ENCODE measurements at places on chromosomes 7 and 10.

DNA sequence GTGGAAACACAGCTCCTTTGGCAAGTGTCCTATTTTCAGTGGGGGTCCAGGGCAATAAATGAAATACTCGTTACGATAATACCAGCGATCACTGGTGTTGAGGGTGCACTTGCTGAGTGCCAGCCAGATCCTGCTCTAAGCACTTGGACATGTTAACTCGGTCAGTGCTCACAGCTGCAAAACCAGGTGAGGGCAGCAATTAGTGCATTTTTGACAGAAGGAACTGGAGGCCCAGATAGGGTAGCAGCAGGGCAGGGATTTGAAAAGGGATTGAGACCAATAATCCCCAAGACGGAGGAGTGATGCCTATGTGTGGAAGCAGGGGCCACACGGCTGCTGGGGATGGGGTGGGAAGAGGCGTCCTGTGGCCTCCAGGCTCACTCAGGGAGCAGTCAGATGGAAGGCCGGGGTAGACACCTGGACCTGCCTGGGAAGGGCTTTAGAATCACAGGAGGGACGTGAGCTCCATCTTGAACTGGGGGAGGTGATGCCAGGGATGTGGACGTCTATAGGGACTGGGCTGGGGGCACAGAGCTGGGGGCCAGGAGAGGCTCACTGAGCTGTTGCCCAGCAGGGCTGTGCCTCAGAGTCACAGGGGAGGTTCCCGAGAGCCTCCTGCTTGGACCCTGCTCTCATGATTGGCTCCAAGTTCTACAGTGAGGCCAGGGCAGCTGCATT is 14.3 kb downstream of the PTPRE start:
- DNase-seq, result no peak

DNA sequence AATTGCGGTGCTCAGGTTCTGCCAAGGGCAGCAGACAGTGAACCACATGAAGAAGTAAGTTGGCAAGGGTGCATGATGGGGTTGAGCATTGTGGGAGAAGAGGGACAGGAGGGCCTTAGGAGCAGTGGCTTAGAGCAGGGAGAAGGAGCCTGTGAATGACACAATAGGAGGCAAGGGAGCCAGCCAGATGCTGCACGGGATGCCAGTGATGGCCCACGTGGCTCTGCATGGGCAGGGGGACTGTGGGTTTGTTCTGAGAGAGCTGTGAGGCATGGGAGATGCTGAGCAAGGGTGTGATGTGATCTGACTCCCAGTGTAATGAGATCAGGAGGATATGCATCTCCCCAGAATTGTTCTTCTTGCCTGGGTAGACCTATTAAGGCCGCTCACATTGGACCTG is 60.9 kb downstream of the C10orf90 start:
- no peak for DNase-seq

GRCh38 chr10:124092250-124092859 is 1.0 kb downstream of the CHST15 start:
- DNase-seq, result no peak

- no peak for DNase-seq
These were observed 123.3 kb downstream of the NRCAM start for GRCh38 chr7:108332937-108333336.

DNA sequence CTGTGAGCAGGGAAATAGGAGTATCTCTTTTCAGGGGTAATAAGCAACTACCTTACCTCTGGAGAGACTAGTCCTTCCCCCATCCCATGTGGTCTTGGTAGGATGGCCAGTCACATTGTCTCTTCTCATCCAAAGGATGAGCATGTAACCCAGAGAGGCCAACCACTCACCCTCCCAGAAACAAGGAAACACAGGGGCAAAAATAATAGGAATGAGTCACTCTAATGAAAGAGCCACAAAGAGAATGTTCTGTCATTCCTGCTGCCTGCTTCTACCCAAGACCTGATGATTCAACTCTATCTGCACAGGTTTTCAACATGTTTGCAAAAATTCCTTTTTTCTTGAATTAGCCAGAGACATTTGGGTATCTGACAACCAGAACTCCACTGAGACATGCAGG is 99.3 kb upstream of the NFE2L3 start:
- peak; percentile 6 for DNase-seq

DNA sequence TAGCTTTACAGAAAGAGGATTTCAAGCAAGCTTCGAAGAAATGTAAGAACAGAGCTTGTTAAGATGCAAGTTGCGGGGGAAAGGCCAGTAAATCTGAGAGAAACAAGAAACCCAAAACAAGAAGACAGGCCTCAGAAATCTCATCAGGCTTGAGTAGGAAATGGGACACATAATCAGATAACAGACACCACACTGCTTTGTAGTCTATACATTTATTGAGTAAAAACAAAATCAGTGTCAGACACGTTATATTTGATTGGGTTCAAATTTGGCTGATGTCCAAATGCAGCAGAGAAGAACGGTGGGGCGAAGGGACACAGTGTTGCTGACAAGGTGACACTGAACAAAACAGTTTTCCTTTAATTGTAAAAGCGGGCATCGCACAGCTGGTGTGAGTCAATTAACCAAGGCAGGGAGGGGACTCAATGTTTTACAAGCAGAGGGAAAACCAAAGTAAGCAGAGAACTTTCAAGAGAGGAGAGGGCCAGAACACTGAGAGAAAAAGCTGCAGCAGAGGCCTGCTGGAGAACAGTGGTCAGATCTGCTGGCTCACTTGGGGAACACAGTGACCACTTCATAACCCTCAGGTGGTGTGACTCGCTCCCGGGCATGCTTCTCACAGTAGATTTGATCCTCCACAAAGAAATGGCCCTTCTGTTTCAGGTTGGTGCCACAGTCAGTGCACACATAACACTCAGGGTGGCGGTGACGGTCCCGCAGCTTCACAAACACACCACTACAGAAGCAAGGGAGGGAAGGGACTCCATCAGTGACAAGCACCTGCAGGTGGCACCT is 43.5 kb downstream of the ACSM6 start:
- no peak for DNase-seq

- DNase-seq, result no peak
These were observed 28.6 kb downstream of the KAT6B start for GRCh38 chr10:74855027-74855426.

GRCh38 chr7:120273476-120273975 is 551 bp downstream of the KCND2 start:
- DNase-seq, result peak; percentile 20

GRCh38 chr7:126411032-126411820 is 841.5 kb downstream of the GRM8 start:
- DNase-seq, result no peak

- no peak for DNase-seq
These were observed 4.3 kb downstream of the KCP start for GRCh38 chr7:128906001-128906765.

All from fibroblast of upper back skin (primary cell).